ENCODE measurements at places on chromosomes 1 and 21.

GRCh38 chr1:206100226-206100815 lies 16.9 kb downstream of the AVPR1B start:
- no peak for DNase-seq

DNA sequence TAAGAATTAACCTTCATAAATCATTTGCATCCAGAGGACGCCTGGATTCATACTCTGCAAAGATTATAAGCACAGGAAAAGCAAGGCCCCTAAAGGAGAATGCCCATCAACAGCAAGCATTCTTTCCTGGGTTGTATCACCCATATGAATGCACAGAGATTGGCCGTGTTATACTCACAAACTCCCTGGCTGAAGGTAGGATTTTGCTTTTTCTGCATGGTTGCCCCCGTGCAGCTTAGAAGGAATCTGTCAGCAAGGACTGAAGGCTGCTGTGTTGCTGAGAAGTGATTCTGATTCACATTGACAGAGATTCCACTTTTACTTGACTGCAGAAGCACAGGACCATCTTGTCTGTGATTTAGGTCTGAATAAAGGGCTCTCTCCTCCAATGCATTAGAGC lies 283.0 kb downstream of the LRRIQ3 start:
- DNase-seq: no peak

- no peak for DNase-seq
Measured at GRCh38 chr1:2594001-2594640, 7.5 kb downstream of the PRXL2B start.

GRCh38 chr1:6113116-6113515 lies 67.0 kb downstream of the CHD5 start:
- no peak for DNase-seq

DNA sequence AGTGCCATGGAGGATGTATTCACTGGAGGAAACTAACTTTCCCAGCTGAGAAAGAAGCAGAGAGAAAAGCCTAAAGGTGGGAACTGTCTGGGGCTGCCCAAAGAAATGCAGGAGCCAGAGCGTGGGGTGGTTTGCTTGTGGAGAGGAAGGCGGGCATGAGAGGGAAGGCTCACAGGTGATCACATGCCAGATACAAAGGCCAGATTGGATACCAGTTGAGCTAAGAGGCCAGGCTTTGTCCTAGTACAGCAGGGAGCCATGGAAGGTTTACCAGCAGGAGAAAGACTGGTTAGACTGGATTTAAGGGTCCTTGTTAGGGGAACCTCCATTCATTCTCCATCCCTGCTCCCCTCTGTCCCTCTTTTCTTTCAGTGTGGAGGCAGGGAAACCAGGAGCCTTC lies 66.4 kb downstream of the BEND5 start:
- DNase-seq: no peak

GRCh38 chr1:15031251-15031933 lies 122.2 kb upstream of the TMEM51 start:
- no peak for DNase-seq

- DNase-seq: no peak
Measured at GRCh38 chr21:37582590-37582989, 216.0 kb downstream of the DYRK1A start.

- no peak for DNase-seq
Measured at GRCh38 chr1:207883104-207883651, 27.7 kb downstream of the CD34 start.

- DNase-seq: no peak
Measured at GRCh38 chr1:160647329-160647720, 481 bp upstream of the SLAMF1 start.

- no peak for DNase-seq
Measured at GRCh38 chr1:205137901-205138300, 16.1 kb upstream of the RBBP5 start.

GRCh38 chr1:7555391-7556185 lies 215.5 kb upstream of the VAMP3 start:
- no peak for DNase-seq

- no peak for DNase-seq
Measured at GRCh38 chr1:23555986-23556634, 3.2 kb downstream of the ID3 start.

DNA sequence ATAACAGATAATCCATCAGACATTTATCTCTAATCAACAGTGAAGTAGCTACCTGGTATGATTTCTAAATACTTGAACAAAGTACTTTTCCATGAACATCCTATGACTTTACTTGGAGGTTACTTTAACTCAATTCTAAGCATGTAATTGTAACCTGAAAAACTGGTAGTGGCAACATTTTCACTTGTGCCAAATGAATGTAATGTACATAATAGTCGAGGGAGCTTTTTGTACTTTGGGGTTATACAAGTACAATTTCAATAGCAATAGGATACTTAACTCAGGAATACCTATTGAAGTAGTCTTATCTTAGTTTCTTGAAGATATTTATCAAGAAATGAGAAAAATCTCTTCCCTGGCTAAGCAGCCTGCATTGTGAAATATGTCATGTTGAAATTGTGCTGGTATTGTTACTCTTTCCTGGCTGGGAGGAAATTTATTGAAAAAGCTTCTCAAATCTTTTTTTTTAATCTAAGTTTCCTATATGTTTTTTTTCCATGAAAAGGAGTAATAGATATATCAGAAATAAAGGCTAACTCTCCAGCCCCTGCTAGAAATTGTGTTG lies 33.7 kb upstream of the CACYBP start:
- no peak for DNase-seq
